ENCODE measurements at places on chromosomes 6 and 20.

GRCh38 chr6:167711211-167711610, 115.5 kb upstream of the AFDN start:
- no peak for DNase-seq

DNA sequence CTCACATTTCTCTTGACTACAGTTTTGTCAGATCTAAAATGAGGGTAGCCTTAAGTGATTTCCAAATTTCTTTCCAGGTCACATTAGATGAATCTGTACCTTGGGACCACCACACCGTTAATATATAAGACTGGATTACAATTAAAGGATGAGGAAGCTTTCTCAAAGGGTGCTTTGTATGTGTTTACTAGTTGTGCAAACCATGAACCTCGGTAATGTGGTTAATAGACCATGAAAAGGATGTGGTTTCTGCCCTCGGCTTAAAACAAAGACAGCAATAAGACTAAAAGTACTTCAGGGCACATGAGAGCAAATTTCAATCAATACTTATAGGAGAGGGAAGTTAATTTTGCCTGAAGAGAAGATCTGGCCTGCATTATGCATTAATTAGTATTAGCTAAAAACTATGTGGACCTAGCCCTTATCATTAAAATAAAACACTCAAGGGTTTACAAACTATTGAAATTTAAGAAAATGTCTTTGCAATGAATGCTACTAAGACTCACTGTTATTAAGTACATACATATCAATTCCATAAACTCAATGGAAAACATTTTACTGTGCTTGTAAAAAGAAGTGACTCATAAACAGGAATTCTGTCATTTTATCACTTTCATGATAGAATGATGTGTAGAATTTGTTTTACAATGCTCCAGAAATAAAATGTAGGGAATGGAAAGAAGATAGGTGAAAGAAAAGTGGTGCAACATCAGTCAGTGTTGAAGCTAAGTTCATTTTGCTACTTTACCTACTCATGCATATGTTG, 936 bp upstream of the TMX4 start:
- DNase-seq = no peak

- DNase-seq = no peak
These were observed 74.0 kb downstream of the IGF2R start for GRCh38 chr6:160042788-160043301.

- no peak for DNase-seq
These were observed 9.2 kb upstream of the PGC start for GRCh38 chr6:41756354-41756753.

GRCh38 chr20:47481330-47482216, 20.1 kb upstream of the NCOA3 start:
- no peak for DNase-seq

GRCh38 chr6:88449770-88450169, 283.6 kb upstream of the CNR1 start:
- no peak for DNase-seq

DNA sequence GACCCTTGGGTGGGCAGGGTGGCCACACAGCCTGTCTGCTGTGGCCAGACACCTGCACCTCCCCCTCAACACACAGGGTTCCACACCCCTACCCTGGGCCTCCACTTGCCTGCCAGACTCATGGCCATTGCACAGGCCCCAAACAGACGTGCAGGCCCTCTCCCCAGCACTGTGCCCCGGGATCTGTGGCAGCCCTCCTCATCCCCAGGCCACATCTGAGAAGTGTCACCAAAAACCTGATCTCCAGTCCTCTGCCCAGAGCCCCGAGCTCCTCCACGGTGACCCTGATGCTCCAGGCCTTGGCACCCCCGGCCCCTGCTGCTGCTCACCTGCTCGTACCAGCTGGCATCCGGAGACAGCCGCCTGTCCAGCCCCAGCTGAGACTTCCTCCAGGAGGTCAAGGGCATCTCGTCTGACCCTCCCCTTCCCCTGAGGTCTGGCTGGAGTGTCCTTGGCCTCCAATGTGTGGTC, 160.1 kb downstream of the DLL1 start:
- DNase-seq = no peak

DNA sequence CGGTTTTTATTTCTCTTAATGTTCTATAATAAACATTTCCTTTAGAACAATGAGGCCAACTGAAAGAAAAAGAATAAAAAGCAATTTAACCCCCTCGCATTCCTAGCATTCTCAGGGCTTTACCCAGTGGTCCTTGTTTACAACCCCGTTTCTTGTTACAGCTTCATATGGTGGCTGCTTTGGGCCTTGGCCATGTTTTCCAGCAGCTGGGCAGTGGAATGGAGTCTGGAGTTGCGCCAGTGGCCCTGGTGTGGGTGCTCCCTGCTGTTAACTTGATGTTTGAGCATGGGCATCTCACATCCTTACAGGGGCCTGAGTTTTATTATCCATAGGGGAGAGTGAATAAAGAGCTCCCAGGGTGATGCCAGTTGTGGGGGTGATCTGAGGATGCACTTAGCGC, 18.8 kb downstream of the EFCAB8 start:
- DNase-seq = no peak

GRCh38 chr20:25058847-25059810, 1.2 kb upstream of the ACSS1 start:
- DNase-seq = no peak

- DNase-seq = no peak
These were observed 113.7 kb downstream of the CLIC5 start for GRCh38 chr6:45901767-45902650.

- no peak for DNase-seq
These were observed 55.5 kb downstream of the B3GAT2 start for GRCh38 chr6:70901324-70901723.

GRCh38 chr6:127483399-127484055, 24.3 kb upstream of the KIAA0408 start:
- no peak for DNase-seq

DNA sequence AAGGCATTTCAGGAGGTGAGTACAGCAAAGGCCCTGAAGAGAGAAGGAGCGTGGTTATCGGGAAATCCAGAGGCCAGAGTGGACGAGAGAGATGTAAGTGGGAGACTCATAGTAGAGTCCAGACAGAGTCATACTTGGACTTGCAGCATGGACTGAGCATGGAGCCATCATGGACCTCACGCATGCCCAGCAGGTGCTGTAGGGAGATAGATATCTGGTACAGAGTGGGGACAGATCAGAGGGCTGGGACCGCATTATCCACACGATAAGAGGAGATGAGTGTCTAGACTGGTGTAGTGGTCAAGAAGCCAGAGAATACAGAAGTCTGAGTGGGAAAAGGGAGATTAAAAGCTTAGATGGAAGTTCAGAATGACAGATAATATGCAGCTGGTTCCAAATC, 127.0 kb downstream of the TBC1D7 start:
- DNase-seq = no peak

DNA sequence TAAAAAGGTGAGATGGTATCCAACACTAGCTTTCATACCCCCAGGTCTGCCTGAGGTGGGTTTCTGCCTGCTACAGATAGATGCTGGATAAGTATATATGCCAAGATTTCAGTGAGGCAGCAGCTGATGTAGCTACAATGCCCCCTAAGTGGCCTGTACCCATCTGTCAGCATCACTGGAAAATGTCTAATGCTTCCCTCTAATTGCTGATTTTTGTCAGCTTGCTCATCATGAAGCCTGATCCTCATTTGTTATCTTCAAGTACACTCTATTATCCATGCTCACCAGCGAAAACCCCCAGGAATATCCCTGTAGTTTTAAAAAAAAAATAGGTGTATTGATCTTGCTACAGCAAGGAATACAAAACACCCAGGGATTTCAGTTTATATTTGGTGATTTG, 32.2 kb downstream of the OPRM1 start:
- no peak for DNase-seq

- DNase-seq = no peak
These were observed 136.5 kb upstream of the NUP153 start for GRCh38 chr6:17842934-17843821.

DNA sequence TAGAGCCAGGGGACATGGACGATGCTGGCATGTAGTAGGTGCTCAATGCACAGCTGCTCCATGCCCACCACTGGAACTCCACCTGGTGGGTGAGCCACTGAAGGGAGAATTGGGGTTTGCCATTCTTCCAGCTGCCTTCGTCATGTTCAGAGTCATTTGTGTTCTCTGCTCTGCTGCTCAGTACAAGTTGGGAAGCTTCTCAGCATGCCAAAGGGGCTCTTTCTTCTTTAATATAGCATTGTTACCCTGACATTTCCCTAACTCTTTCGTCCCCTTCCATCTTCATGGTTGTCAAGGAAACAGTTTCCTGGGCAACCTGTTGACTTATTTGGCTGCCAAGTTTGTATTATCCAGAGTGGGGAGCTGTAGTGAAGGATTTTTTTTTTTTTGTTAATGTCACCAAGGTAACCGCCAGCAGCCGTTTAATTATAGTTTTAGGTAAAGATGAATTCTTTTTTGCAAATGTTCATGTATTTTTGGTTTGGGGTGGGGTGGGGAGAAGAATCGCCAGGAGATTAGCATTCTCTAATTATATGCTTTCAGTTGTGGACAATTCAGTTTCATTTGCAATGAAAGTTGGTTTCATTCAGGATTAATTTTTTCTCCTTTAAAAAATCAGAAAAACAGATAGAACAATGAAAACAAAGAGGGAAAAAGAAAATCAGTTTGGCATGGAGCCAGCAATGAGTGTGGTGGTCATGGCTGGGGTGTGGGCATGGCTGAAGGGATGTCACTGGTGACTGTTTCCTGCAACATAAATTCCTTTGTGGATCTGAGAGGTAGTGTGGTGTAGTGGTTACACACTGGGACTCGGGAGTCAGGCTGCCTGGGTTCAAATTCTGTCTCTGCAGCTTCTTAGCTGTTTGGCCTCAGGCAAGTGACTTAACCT, 73.0 kb upstream of the KCNG1 start:
- DNase-seq = peak; percentile 34

- peak; percentile 24 for DNase-seq
These were observed 55.1 kb upstream of the CEP162 start for GRCh38 chr6:84282550-84282949.

- no peak for DNase-seq
These were observed 10.4 kb upstream of the NT5DC1 start for GRCh38 chr6:116090251-116090650.

- DNase-seq = no peak
These were observed 7.9 kb downstream of the SNX14 start for GRCh38 chr6:85585741-85586140.

DNA sequence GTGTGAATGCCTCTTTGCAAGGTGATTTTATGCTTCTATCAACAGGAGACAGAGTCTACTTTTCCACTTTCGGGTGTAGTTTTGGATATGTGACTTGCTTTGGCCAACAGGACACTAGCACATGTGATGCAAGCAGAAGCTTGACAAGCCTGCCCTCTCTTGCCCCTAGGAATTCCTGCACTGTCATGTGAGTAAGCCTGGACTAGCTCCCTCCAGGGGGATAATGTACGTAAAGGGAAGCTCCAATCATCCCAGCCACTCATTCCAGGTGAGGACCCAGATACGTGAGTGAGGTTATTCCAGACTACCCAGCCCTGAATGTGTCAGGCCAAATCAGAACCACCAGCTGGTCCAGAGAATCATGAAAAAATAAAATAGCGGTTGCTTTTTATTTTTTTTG, 33.3 kb downstream of the BEND3 start:
- DNase-seq = no peak

- no peak for DNase-seq
These were observed 342.8 kb downstream of the FOXA2 start for GRCh38 chr20:22241609-22242008.

DNA sequence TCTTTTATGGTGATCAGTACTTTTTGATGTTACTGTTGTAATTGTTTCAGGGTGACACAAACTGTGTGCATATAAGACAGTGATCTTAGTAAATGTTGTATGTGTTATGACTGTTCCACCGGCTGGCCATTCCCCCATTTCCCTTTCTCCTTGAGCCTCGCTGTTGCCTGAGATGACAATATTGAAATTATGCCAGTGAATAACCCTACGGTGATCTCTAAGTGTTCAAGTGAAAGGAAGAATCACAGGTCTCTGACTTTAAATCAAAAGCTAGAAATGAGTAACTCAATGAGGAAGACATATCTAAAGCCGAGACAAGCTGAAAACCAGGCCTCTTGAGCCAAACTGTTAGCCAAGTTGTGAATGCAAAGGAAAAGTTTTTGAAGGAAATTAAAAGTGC, 32.3 kb downstream of the TULP4 start:
- DNase-seq = no peak

DNA sequence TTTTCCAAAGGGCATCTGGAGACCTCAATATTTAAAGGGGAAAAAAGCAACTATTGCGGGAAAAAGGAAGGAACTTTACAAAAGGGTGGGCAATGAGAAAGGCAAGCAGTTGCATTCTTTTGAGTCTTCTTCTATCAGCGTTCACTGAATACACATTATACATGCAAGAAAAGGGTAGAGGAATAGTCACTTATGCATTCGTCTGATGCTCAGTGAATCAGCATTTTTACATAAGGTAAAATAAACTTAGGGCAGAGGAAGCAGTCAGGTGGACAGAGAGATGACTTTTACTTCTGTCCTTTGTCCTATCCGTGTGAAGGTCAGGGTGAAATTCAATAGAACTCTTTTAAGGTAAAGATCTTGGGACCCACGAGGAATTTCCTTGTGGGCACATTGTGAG, 49.3 kb downstream of the PRND start:
- no peak for DNase-seq

- no peak for DNase-seq
These were observed 36.5 kb downstream of the SLC2A12 start for GRCh38 chr6:134015719-134016557.

DNA sequence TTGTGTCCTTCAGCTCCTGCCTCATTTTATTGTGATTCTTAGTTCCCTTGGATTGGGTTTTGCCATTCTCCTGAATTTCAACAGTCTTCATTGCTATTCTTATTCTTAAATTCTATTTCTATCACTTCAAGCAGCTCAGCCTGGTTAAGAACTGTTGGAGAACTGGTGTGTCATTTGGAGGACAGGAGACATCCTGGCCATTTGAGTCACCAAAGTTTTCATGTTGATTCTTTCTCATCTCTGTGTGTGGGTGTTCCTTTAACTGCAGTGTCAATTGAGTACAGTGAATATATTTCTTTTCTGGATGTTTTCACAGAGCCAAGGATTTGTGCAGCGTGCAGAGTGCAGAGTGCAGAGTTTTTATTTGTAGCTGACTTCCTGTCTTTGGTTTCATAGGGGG, 33.5 kb upstream of the TFB1M start:
- no peak for DNase-seq

GRCh38 chr6:148724428-148724827, 22.4 kb upstream of the UST start:
- no peak for DNase-seq

DNA sequence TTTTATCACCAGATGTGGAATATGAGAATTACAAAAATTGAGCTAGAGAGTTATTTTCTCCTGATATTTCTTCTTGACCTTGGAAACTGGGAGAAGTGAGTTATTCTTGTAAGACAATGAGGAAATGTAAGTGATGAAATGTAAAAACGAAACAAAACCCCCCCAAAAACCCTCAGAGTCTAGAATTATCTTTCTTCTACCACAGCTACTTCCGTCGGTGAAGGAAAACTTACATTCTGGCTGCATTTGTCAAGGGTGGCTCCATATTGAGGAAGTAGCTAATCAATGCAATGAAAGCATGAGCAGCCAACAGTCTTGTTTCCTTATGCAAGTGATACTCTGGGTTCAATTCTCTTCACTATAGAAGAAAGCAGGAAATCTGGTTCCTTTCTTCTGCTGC, 661.7 kb upstream of the CITED2 start:
- DNase-seq = no peak

- no peak for DNase-seq
These were observed 27.6 kb upstream of the MCUR1 start for GRCh38 chr6:13841936-13842335.
